ENCODE measurements at places on chromosomes 1 and 21.

DNA sequence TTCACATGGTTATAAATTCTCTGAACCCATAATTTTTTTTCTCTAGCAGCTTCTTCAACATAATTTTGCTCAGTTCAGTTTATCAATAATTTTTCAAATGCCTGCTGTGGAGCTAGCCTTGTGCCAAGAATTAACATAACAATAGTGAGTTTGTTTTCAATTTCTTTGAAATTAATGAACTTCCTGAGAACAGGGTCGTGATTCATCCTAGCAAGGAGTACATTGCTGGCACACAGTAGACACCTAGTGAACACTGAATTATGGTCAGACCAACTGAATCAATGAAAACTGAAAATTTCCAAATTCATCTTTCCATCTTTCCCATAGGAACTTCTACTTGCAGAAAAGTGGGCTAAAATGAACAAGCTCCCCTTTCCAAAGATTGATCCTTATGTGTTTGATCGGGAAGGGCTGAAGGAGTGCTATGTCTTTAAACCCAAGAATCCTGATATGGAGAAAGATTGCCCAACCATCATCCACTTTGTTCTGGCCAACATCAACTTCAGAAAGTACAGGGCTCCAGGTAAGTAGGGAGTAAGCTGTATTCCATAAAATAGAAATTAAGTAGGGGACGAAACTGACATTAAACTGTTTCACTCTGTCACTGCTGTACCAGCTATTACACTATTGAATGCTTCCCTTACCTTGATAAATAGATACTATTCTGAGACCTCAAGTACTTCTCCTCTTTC lies 148.7 kb downstream of the PLA2G4A start:
- DNase-seq: no peak

GRCh38 chr1:232192781-232193450 lies 437.0 kb downstream of the SIPA1L2 start:
- no peak for DNase-seq

GRCh38 chr1:24454673-24455072 lies 39.1 kb downstream of the NIPAL3 start:
- no peak for DNase-seq

DNA sequence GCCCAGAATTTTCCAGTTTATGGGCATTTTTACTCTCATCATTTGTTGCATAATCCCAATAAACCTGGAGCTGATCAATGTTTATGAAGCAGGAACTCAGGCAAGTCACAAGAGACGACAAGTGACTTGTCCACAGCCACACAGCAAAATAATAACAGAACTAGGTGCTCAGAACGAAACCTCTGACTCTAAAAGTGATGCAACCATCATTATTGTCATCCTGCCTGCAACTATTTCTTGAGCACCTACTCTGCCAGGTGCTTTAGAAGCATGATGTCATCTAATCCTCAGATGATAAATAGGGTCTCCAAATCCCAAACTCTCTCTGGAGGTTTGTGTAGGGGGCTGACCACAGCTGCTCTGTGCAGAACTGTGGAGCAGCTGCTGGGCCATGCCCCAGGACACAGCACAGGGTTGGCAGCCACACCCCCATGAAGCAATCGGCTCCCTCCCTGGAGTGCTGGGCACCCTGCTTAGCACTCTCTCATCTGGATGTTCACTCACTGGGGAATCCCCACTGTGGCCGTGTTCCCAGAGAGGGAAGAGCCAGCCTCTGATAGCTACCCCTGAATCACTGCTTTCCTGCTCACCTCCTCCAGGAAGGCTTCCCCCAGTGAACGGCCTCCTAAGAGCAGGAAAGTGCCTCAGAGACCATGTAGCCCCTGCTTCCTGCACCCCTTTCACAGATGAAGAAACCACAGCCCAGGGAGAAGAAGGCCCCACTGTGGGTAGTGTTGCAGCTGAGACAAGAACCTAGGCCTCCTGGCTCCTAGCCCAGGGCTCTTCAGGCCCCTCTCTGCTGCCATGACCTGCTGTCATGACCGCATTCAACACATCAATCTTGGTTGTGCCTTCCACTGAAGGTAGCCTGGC lies 2.1 kb downstream of the TTC22 start:
- DNase-seq: peak; percentile 91

- no peak for DNase-seq
Observed at GRCh38 chr1:76343356-76343755, 268.8 kb downstream of the ST6GALNAC3 start.

DNA sequence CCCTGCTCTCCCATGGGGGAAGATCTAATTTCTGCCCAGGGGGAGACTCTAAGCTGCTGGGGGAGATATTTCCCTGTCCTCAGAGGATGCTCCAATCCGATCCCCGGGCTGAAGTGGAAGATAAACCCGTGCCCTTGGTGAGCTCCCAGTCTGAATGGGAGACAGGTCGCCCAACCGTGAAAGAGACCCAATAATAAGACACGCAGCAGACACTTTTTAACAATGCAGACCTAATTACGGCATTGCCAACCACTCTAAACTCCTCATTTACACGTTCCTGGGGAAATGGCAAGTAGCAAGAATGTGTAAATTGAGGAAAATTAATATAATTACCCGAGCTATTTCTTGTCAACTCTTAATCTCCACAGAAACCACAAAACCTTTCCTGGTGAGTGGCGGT lies 48.7 kb upstream of the ACTL8 start:
- DNase-seq: no peak

DNA sequence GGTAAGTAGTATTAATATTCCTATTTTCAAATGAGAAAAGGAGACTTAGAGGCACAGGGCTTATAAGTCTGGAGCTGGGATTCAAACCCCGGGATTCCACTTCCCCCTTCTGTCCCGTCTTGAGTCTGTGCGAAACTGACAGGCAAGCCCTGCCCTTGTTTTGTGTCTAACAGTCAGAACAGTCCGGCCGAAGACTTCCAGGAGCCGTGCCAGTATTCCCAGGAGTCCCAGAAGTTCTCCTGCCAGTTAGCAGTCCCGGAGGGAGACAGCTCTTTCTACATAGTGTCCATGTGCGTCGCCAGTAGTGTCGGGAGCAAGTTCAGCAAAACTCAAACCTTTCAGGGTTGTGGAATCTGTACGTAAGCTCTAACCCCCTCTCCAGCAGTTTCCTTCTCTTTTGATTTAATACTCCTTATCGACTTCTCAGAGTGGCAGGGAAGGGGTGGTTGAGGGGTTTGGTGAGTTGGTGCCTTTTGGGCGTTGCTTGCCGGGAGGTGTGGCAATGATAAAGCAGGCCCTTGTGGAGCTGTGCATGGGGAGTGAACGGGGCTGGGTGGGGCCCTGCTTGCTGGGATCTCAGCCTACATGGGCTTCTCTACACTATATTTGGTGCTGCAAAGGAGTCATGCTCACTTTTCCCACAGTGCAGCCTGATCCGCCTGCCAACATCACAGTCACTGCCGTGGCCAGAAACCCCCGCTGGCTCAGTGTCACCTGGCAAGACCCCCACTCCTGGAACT lies 29.4 kb downstream of the IL6R start:
- no peak for DNase-seq

DNA sequence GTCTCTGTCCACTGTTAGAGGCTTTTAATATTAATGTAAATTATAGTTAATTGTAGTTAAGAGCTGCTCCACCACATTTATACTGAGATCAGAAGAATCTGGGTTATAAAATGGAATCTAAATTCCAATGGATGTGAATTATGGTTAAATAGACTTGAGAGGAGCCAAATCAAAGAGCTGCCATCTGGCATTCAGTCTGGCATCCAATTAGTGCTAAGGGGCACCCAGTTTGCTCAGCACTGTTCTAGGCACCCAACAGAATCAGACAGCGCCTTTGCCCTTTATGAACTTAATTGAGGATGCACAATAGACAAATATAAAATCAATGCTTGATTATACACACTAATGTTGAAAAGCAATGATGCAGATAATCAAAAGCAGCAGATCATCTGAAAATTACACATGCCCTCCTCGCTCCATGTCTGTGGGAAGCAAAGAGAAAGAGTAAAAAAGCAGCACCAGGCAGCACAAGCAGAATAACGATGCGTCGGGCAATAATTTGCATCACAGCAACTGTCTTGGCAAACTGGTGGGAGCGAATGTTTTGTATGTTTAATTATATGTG lies 310.1 kb downstream of the BRINP2 start:
- no peak for DNase-seq

- no peak for DNase-seq
Observed at GRCh38 chr1:99062192-99062591, 57.5 kb upstream of the PLPPR5 start.

DNA sequence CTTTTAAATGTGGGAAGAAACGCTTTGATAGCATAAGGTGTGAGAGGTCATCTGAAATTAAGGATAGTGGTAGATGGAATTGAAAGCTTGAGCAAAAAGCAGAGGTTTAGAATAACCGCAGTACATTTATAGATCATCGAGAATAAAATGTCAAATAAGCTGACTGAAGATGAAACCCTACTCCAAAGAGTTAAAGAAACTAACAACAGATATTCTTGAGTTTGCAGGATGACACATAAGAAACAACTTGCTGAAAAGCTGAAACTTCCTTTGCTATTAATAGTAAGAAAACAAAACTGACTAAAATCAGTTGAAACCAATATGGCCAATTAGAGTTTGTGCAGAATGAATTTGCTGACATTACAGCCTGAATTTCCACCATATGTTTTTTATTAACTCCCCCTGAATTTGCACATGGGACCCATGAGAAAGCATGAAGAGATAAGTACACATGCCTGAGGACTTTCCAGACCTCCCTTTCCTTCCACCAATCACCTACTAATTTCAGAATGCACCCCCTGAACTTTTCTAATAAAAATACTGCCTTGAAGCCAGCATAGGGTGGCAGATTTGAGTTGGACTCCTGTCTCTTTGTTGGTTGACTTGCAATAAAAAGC lies 1.7 kb upstream of the C1orf185 start:
- DNase-seq: peak; percentile 10
